ENCODE measurements at places on chromosomes 7 and 10. TPM values are rescaled to one million over a fixed set of nuclear protein-coding genes. Genes with fewer than 3 reads are reported as not detected.

The ACTR3C gene
- total RNA-seq, result not detected

The VWDE gene
- 9.8 TPM for total RNA-seq

- no peaks in the 10 kb centered on the region for H3K4me1 ChIP-seq
- no peak overlapping the region for H3K27ac ChIP-seq
- no peaks in the 10 kb centered on the region for H3K36me3 ChIP-seq
- no peaks in the 10 kb centered on the region for H3K27me3 ChIP-seq
Measured at GRCh38 chr10:58755340-58755610, 242.6 kb downstream of the BICC1 start.

DNA sequence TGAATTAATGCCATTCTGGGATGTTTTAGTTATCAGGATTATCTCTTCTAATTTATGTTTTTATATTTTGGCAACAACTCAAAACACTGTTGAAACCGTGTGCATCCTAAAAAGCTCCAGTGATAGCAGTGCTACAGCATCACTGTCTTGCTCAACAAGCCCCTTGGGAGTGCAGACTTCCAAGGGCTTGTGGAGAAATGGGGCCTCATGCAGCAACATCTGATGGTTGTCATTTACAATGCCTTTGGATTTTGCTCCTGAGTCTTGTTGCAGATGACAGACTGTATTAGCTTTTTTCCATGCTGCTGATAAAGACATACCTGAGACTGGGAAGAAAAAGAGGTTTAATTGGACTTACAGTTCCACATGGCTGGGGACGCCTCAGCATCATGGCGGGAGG is 515.4 kb downstream of the NEBL start:
- H3K27me3 ChIP-seq, result no peaks in the 10 kb centered on the region
- DNase-seq, result no peak
- no peak overlapping the region for H3K4me3 ChIP-seq
- H3K27ac ChIP-seq, result no peak overlapping the region

- H3K27ac ChIP-seq, result no peak overlapping the region
- no peaks in the 10 kb centered on the region for H3K4me1 ChIP-seq
- H3K4me3 ChIP-seq, result no peak overlapping the region
- H3K27me3 ChIP-seq, result no peaks in the 10 kb centered on the region
- no peak for DNase-seq
Measured at GRCh38 chr7:20642166-20642565, 26.7 kb downstream of the ABCB5 start.

The SSC4D gene
- 0.43 TPM for total RNA-seq

The AKR1C4 gene
- not detected for total RNA-seq

DNA sequence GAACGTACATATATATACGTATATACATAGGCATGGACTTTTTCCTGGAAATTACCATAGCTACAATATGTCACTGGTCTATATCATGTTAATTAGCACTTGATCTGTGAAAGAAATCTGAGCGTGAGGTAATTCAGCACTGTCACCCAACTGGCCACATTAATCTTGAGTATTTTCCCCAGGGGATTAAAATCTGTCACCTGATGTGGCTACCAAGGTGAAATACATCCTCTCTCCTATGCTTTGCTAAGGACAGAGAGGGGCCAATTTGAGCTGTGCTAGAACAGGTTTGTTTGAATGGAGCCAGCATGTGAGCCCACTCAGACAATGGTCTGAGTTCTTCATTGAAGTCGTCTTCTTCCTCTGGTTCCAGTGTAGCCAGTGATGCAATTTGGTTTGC is 33.3 kb downstream of the CYCS start:
- no peak overlapping the region for H3K4me3 ChIP-seq
- H3K36me3 ChIP-seq, result no peaks in the 10 kb centered on the region
- no peak for DNase-seq
- peaks cover 8% of the 10 kb centered on the region for H3K4me1 ChIP-seq

DNA sequence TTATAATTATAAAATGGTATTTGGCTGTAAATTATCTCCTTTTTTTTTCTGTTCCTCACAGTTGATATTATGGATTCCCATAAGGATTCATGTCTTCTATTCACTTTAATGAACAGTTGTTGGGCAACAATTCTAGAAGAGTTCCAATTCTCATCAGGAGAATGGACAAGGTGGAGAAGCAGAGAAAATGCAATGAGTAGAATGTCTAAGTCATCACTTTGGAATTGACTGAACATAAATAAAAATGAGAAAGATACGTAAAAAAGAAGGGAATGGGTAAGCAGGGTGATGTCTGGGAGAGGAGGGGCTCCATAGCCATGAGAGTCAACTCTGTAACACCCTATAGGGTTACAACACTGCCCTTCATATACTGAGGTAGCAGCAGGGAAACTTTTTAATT is 1.8 kb upstream of the CAV2 start:
- no peaks in the 10 kb centered on the region for H3K36me3 ChIP-seq
- H3K27me3 ChIP-seq, result peaks cover 46% of the 10 kb centered on the region
- DNase-seq, result no peak
- no peak overlapping the region for H3K4me3 ChIP-seq
- peaks cover 9% of the 10 kb centered on the region for H3K4me1 ChIP-seq

- no peaks in the 10 kb centered on the region for H3K4me1 ChIP-seq
- no peak for DNase-seq
- H3K27me3 ChIP-seq, result no peaks in the 10 kb centered on the region
- no peak overlapping the region for H3K4me3 ChIP-seq
- H3K36me3 ChIP-seq, result no peaks in the 10 kb centered on the region
Measured at GRCh38 chr7:6621195-6622133, 6.1 kb downstream of the ZNF853 start.

The FAM25G gene
- total RNA-seq, result not detected

Data from neural progenitor cell (in vitro differentiated cells).